MV-4-11 (cell line): ENCODE measurements at places on chromosomes 4 and X.

- DNase-seq, result no peak
Observed at GRCh38 chr4:55125763-55126541, 557 bp upstream of the KDR start.

GRCh38 chr4:36086261-36086786 is 158.0 kb downstream of the ARAP2 start:
- DNase-seq, result no peak

DNA sequence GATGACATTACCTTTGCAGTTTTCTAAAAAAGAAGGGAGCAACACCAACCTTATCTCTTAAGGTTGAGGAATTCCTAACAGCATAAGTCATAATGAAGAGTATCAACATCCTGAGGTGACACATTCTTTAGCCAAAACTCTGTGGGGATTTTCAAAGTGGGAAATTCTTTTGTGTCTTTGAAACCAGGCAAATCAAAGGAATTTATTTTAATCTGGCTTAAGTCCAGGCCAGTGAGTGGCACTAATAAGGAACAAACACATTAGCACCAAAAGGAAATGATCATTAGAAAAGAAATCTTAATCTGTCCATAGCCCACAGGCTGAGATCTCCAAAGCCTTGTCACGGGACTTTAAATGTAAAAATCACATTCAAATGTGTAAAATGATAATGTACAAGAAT is 110.1 kb downstream of the LARP7 start:
- no peak for DNase-seq

DNA sequence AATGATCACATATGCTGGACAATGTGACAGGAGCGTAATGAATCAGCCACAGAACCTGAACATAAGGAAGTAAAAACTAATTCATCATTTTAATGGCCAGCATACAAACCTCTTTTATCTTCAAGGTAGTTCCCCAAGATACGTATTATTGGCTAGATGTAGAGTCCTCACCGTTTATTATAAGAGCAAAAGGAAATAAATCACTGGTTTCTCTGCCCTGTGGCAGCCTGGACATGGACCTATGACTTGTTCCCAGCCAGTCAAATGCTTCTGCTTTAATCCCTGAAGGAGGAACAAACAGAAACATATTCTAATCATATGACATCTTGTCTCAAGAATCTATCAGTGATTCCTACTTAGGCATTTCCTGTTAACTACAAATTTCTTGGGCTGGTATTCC is 86.8 kb upstream of the FAM241A start:
- DNase-seq, result no peak

DNA sequence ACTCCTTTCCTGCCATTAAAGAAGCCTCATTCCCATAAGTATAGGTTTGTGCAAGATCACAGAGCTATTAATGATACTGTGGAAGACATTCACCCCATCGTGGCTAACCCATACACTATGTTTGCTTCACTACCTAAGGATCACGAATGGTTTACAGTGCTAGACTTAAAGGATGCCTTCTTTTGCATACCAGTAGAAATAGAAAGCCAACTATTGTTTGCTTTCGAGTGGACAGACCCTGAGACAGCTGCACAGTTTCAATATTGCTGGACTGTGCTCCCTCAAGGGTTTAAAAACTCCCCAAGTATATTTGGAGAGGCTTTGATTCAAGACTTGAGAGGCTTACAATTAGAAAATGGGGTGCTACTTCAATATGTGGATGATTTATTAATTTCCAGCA is 16.0 kb upstream of the PAPSS1 start:
- no peak for DNase-seq

GRCh38 chr4:53730031-53730805 is 138.9 kb upstream of the LNX1 start:
- DNase-seq, result no peak

DNA sequence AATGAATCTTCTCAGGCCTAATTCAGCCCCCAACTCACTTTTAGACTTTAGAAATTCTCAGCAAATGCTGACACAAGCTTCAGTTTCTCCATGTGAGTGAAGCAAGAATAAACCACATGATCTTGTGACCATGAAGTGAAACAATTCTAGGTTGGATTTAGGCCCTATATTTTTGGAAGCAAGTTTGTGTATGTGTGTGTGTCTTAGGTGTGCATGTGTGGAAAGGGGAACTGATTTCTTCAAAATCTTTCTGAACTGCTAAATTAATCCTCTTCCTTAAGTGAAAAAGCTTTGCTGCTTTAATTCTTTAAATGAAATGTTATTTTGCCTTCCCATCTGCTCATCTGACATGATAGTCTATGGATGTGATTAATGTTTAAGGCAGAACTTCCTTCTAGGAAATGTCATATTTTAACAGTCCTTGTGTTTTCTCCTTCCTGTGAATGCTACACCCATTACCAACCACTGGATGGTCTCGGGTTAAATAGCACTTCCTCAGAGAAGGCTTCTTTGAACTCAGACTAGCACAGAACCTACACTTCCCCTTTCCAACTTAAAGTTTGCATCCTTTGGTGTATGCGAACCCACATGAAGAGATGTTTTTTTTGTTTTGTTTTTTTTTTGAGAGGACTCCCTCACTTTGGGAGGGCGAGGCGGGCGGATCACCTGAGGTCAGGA is 1.2 kb upstream of the TMEM144 start:
- peak; percentile 94 for DNase-seq

DNA sequence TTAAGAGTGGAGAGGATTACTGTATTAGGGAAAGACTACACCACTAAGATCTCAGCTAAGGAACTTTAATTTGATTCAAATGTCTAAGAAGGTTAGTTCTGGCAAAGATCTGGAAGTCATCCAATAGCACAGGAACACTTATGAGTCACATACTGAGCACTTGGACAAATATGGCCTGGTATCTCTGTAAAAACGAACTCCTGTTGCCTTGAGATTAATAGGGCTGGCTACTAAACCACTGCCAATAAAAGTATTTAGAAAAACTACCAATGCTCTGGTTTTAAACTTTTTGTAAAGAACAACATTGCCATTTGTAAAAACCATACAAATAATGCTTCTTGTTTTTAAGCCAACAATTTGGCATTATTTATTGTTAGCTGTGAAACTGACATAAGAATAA is 70.5 kb downstream of the SEC24D start:
- no peak for DNase-seq

- DNase-seq, result no peak
Observed at GRCh38 chr4:47913330-47913729, 1.1 kb downstream of the NFXL1 start.

- peak; percentile 28 for DNase-seq
Observed at GRCh38 chr4:180560896-180561295, 1682.3 kb upstream of the TENM3 start.

DNA sequence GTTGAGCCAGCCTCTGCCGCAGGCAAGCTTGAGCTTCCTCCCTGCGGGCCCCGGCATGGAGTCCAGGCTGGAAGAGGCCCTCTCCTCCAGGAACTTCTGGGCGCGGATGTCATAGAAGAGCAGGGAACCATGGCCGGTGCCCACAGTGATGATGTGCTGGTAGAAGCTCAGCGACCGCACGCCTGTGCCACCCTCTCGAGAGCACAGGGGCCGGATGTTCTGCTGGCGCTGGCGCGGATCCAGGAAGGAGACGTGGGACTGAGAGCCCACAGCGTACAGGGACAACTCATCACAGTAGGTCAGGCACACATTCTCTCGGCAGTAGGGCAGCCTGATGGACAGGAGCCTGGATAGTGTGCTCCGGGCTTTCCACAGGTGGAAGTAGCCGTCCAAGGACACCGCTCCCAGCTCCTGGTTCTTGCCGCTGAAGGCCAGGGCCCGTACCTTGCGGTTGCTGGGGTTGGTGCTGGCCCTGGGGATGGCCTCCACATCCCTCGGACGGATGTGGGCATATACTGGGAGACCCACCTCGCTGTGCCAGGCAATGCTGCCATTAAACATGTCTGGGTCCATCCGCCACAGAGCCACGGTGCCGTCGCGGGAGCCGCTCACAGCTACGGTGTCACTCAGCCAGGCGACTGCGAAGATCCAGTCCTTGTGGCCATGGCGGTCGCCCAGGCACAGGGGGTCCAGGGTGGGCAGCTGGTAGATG is 1.2 kb downstream of the DCAF12L2 start:
- DNase-seq, result no peak

DNA sequence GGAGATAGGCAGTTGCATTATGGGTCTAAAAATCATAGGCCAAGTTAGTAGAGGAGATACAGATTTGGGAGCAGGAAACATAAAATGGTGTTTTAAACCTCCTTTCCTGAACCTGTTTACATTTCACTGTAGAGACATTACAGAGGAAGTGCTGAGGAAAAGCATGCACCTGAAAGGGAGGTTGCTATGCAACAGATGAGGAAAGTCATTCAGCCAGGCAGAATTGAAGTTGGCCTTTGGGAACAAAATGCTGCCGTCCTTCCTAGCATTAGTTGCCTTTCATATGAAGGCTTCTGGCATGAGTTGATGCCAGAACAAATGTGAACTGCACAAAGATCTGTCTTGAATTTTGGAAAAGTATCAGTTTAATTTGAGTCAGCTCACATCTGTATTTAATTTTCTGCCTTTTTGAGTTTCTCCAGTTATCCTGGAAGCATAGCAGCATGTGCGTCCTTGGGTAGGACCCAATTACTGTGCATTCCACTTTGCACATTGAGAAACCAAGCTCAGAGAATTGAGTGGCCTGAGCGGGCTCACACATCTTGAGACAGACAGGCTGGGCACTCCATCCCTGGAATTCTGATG is 38.2 kb downstream of the MAGED1 start:
- no peak for DNase-seq

- DNase-seq, result no peak
Observed at GRCh38 chr4:136634121-136634520, 898.2 kb downstream of the PCDH18 start.

- DNase-seq, result peak; percentile 85
Observed at GRCh38 chrX:39063037-39063436, 261.8 kb downstream of the MID1IP1 start.

DNA sequence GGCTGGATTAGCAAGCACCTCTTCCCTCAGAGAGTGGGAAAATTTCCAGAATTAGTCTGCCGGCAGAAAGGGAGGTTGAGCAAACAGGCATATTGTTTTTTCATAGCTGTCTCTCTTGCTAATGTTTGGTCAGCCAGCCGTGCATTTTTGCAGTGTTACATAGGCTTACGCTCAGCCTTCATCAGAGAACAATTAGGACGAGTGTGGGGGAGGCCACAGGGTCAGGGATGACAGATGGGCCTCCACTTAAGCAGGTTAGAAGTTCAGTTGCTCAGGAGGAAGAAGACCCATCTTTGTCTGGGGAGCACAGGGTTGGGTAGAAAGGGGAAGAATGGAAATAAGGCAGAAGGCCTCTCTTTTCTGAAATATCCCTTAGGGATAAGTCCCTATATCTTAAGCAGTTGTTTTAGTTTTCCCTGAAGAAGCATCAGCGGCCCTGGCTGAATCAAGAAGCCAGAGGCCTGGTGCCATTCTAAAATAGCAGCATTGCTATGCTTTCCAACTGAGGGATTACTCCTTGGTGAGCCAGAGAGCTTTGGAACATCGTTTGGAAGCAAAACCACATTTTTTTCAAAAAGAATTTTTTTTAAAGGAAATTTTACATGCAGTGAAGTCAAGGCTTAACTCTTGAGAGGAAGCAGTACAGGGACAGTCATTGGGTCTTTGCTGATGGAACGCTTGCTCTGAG is 118.8 kb downstream of the SMIM20 start:
- DNase-seq, result no peak

- DNase-seq, result peak; percentile 36
Observed at GRCh38 chr4:87144356-87144755, 76.1 kb downstream of the KLHL8 start.

DNA sequence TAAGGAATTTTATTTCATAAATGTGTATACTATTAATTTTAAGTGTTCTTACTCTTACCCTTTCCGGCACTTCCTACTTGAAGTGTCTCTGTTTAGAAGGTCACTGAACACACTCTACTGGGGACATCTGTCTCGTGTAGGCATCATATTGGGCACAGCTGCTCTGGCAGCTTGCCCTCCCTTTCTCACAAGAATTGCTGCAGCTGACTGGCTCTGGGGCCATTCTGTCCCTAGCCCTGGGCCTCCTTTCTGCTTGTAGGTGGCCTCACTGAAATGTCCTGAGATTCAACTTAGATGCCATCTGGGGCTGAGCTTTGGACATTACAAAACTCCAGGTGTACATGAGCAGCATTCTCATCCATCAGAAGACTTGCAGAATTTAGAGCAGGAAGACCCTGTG is 49.6 kb downstream of the SMAD1 start:
- no peak for DNase-seq

- no peak for DNase-seq
Observed at GRCh38 chrX:129682979-129683378, 28.2 kb upstream of the APLN start.

DNA sequence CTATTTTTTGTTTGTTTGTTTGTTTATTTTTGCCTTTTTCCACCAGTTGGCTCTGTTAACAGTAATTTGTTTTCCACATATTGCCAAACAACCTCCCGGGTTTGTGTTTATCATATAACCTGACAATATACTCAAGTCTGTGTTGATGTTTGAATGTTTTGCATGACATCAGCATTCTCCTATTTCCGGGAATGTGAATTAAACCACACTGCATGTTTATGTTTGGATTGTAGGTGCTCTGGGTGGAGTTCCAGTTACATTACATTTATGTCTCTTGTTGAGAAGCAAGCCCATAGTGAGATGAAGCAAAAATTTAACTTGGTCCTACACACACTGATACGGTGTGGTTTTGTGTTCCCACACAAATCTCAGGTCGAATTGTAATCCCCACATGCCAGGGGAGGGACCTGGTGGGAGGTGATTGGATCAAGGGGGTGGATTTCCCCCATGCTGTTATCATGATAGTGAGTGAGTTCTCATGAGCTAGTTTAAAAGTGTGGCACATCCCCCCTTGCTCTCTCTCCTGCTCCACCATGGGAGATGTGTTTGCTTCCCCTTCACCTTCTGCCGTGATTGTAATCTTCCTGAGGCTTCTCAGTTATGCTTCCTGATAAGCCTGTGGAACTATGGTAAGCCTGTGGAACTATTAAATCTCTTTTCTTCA is 54.4 kb upstream of the CLNK start:
- DNase-seq, result no peak

GRCh38 chr4:122776916-122777315 is 44.4 kb downstream of the BBS12 start:
- DNase-seq, result no peak

DNA sequence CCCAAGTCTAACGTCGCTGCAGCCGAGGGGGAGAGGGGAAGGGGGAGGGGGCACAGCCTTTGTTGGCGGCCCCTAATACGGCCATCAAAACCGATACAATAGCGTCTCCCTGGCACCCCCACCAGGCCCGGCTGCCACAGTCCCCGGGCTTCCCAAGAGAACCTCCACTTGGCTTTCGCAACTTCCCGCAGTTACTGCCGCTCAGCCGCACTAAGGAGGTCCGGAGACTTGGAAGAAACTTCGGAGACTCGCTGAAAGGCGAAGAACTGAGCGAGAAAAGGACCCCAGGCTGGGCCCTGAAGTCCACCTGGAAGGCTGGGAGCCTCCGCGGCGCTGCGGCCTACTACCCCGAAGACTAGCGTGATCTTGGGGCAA is 2.8 kb downstream of the NKX6-1 start:
- no peak for DNase-seq

DNA sequence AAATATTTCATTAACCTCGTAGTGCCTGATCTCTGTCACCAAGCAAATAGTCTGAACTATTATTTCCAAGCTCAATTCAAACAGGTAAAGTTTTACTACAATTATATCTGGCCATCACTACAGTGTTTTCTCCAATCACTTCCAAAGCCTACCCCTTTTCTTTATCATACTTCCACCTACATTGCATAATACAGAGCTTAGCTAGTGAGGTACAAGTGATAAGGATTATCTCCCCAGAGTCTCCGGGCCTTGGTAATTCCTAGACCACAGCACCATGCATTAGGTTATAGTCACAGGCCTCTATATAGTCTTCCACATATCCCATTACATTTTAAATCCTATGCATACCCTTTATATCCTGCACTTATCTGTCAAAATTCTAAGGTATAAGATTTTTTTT is 154.2 kb downstream of the SNCA start:
- no peak for DNase-seq
